ENCODE measurements at places on chromosomes 5 and 9.

DNA sequence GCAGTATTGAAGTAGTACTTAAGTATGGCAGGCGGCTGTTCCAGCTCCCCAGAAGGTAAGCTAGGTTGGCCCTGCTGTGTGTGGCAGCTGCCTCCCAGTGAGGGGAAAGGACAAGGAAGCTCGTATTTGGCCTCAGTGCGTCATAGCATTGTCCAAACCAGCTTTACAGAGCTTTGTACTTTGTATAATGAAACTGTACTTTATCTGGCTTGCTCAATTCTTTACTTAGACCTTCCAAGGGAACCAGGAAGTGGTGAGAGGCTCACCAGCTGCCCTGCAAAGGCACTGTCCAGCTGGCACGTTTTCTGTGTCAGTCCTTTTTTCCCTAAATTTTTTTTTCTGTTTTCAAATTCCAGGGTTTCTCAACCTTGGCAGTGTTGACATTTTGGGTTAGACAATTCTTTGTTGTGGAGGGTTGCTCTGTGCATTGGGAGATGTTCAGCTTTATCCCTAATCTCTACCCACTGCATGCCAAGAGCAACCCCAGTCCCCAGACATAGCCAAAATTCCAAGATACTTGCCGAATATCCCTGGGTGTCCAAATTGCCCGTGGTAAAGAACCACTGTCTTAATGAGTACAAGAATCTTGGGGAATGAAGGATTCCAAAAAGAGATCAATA lies 474.5 kb downstream of the LRRC70 start:
- DNase-seq = peak; percentile 52

DNA sequence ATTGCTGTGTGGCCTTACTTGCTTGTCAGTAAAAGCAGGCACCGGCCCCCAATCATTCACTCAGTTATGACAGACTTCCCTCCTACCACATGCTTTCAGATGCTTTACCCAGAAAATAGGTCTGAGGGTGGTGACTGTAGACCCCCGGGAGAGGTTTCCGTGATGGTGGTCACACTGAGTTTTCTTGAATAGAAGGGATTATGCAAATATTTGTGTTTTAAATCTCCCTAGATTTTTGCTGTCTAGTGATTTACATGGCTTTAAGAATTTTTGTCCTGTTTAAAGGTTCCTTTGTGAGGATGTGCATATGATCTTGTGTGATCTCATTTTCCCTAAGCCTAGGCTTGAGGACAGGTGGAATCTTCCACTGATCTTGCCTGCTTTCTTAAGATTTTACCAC lies 281.7 kb downstream of the FANCC start:
- DNase-seq = no peak

- DNase-seq = no peak
Measured at GRCh38 chr5:127586811-127587210, 62.1 kb upstream of the CTXN3 start.

DNA sequence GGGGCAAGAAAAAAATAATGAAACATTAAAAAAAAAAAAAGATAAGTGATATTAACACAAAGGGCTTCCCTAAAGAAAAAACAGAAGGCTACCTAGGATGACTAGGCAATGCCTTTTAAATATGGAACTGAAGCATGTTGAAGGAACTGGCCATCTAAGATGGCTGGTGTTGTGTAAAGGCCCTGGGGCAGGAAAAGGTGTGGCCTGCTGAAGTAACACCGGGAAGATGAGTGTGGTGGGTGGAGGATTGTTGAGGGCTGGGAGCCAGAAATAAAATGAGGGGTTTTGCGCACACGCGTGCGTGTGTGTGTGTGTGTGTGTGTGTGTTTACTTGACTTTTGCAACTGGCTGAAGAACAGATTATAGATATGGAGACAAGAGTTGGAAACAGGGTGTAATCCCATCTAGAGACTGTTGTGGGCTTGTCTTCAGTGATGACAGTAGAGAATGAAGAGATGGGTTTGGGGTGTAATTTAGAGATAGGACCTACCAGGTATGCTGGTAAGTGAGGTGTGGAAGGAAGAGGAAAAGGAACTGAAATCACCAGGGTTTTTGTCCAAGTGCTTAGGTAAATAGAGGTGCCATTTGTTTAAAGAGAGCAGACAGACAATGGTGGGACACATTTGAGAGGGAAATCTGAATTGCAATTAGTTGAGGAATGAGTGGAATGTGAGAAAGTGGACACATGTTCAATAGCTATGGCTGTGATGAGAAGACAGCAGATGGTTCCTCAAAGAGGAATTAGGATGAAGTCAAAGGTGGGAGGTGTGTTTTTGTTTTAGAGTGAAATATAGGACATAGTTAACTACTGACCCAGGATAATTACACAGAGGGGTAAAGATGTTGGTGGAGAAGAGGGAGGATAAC lies 33.9 kb downstream of the RAD23B start:
- DNase-seq = no peak

DNA sequence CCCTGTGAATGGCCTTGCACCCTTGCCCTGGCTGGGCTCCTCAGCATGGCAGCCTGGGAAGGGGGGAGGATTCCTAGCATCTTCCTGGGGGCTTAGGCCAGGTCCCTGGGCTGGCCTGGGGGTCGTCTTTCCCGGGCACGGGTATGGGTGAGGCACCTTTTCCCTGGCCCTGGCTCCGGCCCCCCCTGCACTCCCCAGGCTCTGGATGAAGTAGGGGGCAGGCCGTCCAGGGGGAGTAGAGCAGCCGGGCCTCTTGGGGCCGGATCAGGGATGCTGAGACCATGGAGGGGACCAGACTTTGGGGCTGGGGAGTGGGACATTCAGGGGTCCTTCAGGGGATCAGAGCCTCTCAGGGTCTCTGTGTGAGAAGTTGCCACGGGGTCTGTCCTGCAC lies 6.6 kb downstream of the RXRA start:
- no peak for DNase-seq

- DNase-seq = no peak
Measured at GRCh38 chr9:130844044-130844451, 9.0 kb downstream of the ABL1 start.

DNA sequence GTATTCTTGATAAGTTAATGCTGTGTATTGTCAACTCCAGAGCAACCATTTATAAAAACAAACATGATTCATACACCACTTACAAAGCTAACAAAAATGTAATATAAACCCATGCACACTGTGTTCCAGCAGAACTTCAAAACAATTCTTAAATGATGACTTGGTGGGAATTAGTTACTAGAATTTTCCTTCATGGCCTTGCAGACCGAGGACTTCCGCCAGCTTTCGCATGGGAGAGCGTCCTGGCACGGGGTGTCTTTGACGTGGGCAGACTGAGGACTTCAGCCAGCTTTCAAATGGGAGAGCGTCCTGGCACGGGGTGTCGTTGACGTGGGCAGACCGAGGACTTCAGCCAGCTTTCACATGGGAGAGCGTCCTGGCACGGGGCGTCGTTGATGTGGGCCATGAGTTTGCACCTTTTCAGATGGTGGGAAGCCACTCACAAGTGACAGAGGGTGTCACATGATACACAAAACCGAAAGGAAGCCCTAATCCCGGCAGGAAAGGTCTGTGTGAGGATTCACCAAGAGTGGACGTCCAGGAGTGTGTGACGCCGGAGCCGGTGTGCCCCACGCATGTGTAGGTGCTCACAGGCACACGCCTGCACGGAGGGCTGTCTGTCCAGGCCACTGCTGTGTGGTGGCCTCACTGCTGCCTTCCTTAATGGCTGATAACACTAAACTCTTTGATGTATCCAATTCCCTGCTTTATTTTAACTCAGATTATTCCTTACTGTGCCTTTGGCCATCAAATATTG lies 211.3 kb upstream of the IRX4 start:
- no peak for DNase-seq

DNA sequence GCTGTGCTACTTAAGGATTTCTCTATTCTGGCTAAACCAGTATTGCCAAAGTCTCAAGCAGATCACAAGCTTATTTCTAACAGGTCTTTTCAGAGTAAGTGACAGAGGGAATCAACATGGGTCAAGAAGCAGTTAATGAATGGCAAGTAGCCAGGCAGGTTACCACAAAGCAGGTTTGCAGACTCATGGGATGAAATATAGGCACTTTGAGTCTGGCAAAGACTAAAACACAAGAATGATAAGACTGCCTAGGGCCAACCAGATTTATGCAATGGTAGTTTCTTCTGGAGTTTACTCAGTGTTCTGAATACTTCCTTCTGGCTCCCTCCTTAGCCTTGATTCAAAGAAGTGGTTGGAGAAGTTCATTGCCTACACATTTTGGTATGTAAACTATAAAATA lies 3.6 kb downstream of the HMGCS1 start:
- peak; percentile 54 for DNase-seq

DNA sequence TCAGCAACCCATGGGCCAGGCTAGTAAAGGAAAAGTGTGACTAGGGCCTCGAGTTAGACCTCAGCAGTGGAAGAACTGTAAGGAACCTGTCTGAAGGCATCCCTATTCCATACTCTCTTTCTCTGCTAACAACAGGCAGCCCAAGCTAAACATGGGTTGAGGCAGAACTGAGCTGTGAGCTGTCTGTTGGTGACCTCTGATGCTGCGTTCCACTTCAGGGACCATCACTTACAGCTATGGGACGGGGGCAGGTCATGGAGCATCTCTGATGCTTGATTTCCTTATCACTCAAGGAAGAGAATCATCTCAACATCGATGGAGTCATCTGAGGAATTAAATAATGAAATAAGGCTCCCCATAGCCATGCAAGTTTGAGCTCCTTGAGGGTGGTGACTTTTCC lies 174.8 kb downstream of the ACTL7B start:
- no peak for DNase-seq

GRCh38 chr5:12016159-12016746 lies 112.0 kb upstream of the CTNND2 start:
- DNase-seq = no peak

DNA sequence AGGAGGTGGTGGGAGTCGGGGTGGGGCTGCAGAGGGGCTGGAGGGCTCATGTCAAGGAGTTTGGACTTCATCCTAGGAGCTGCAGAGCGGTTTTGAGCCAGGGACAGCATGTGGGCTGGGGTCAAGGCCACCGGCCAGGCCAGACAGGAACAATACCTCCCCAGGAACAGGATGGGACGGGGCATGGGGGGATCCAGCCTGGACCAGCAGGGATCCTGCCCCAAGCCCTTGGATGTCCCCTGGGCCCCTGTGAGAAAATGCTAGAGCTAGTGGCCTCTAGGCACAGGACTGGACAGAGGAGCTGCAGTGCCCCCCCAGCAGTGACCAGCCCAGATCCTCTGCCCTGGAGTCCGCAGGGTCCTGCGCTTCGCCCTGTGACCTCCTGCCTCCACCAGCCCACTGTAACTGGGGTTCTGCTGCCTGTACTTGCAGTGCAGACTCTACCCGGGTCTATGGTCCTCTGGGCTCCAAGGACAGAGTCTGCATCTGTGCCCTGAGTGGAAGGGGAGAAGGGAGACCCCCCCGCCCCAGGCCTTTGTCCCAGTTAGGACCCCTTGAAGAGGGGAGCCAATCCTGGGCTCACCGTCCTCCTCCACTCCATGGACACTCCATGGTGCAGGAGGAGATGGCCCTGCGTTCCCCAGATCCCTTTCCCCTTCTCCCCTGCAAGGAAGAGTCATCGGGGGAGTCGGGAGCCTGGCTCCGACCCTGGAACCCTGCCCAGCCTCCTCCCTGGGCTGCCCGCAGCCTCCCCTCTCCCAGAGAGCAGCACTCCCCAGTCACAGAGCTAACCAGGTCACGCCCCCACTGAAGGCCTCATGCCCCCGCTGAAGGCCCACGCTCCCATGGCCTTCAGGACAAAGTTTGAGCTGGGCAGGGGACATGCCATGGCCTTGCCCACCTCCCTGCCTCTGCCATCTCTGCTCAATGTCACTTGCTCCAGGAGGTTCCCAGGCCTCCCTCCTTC lies 3.0 kb upstream of the MXD3 start:
- DNase-seq = no peak

- no peak for DNase-seq
Measured at GRCh38 chr9:114170771-114171461, 15.6 kb downstream of the COL27A1 start.

GRCh38 chr5:36570301-36571095 lies 35.9 kb upstream of the SLC1A3 start:
- no peak for DNase-seq

- DNase-seq = no peak
Measured at GRCh38 chr5:124574521-124575436, 171.7 kb downstream of the ZNF608 start.

GRCh38 chr9:93219692-93220091 lies 35.8 kb downstream of the WNK2 start:
- no peak for DNase-seq

DNA sequence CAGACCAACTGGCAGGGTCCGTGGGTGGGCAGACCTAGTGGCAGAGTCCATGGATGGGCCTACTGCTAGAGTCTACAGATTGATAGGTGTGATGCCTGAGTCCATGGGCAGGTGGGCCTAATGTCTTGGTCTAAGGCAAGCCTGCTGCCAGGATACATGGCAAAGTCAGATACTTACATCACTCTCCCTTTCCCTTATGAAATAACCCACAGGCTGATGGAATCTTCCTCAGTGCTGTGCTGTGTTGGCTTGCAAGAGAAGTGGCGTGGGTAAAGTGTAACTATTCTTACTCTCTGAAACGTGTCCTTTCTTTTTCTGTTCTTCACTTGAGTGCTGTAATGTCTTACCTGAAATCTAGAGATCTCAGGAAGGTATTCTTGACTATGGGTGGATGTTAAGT lies 67.3 kb upstream of the ADRB2 start:
- no peak for DNase-seq

DNA sequence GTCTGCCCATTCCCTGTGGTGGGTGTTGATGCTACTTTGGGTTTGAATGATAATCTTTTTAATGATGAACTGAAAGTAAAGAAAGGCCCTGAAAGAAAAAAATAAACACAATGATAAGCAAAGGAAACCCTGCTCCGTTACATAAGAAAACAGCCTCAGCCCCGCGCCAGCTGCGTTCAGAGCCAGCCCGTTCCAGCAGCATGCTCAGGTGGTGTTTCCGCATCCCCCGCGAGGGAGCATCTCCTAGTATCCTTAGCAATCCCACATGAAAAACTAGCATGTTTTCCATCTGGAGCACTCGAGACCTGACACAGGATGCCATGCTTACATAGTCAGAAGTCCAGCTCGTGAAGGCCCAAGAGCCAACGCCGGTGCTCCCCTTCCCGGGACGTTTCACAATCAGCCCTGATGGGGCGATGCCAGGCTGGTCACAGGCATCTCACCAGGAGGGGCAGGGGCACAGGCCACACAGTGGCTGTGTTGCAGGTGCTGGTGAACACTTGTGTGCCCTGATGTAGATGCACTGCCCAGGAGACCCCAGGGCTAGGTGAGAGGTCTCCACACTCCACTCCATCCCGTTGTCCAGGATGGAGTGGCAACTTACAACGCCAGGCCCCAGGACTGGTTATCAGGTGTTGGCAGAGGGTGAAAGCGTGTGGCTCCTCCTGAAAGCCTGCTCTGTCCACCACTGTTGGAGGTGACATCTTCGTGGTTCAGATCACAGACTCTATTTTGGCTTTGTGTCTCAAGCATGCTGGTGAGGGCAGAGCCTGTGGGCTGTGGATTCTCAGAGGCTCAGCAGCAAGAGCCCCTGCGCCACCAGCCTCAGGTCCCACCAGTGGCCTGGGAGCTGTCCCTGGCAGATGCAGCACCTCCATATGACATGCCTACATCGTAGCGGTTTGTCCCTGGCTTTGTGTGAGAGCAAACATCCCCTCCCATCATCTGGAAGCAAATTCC lies 246.8 kb upstream of the IRX1 start:
- DNase-seq = no peak

- no peak for DNase-seq
Measured at GRCh38 chr9:126551812-126552211, 61.9 kb upstream of the LMX1B start.

GRCh38 chr9:38103340-38103739 lies 34.3 kb upstream of the SHB start:
- DNase-seq = no peak

Data from Calu3 (cell line).